ENCODE measurements at places on chromosomes 3 and 15.

DNA sequence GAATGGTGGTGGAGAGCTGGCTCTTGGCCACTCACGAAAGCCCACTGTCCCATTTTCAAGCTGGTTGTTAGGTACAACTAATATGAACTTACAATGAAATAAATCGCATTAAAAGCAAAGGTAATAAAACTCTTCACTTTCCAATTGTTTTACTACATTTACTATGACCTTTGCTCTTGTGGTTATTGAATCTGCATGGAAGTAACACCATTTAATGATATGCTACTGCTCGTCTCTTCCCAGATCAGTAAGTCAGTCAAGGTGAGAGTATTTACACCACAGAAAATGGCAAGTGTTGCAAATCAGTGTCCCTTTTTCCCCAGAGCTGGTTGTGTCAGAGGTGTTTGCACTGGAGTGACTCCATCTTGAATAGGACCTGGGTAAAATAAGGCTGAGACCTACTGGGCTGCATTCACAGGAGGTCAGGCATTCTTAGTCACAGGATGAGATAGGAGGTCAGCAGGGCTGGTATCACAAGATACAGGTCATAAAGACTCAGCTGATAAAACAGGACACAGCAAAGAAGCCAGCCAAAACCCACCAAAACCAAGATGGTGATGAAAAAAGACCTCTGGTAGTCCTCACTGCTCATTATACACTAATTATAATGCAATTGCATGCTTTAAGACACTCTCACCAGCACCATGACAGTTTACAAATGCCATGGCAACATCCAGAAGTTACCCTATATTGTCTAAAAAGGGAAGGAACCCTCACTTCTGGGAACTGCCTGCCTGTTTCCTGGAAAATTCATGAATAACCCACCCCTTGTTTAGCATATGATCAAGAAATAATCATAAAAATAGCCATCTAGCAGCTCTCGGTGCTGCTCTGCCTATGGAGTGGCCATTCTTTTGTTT is 57.6 kb downstream of the FRMD4B start:
- DNase-seq, result no peak

DNA sequence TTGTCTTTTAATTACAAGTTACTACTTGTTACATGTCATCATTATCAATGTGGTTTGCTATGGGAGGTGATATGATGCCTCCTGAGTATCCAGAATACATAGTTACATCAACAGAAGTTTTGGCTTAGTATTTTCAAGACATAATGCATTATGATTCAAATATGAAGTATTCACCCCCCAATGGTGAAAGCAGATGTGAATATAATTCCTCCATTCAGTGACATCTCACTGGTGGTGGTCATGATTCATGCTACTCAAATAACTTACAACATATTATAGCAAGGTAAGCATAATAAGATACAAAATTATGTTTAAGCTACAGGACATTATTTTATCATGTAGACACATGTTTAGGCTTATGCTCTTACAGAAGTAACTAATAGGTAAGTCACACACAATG is 34.9 kb upstream of the TTBK2 start:
- DNase-seq, result peak; percentile 64

- DNase-seq, result no peak
These were observed 21.0 kb upstream of the NFKBIZ start for GRCh38 chr3:101828276-101828675.

- no peak for DNase-seq
These were observed 302.1 kb downstream of the TLE3 start for GRCh38 chr15:69795601-69796000.

DNA sequence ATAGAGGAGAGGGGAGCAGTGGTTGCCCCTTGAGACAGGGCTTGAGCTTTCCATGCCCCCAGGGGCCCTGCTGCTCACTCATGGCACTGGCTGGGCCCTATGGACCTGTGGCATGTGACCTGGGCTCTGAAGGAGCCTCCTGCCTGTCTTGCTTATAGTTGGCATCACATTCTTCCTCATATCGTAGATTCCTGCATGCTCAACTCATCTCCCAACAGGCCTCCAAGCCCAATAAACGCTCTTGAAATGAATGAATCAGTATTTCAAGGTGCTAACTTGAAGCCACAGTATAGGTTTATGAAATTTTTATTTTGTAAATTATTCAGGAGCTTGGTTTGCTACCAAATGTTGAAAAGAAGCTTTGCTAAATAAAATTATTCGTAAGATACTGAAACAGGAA is 93.3 kb upstream of the SLC7A14 start:
- no peak for DNase-seq

DNA sequence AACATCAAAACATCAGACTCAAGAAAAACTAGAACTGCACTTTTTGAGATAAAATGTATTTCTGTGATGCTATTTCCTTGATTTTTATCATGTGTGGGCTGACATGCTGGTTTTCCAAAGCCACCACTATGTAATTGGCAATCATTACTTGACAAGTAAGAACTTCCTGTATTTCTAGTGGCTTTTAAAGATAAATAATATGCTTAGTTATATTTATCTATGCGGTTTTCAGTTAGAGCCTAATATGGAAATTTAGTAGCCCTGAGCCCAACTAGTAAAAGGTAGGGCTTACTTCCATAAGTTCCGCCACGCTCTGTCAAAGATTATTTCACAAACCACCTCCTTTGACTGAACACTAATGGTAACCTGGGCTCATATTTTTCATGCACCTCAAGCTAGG is 91.6 kb downstream of the PPARG start:
- DNase-seq, result no peak

DNA sequence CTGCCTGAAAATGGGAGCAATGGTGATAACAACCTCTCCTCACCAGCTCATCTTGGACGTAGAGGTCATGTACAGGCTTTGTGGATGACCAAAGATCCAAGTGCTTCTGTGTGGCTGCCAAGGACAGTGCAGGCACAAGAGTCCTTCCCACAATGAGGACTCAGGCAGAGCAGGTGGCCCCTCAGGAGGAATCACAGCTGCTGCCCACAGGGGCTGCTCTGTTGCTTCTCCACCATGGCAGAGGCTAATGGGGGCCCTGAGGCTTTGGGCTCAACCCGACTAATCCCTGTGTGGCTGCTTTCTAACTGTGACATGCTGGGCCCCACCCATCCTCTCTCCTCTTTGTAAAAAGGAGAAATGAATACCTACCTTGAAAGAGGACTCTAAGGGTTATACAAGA is 58.1 kb upstream of the MRPS22 start:
- no peak for DNase-seq

DNA sequence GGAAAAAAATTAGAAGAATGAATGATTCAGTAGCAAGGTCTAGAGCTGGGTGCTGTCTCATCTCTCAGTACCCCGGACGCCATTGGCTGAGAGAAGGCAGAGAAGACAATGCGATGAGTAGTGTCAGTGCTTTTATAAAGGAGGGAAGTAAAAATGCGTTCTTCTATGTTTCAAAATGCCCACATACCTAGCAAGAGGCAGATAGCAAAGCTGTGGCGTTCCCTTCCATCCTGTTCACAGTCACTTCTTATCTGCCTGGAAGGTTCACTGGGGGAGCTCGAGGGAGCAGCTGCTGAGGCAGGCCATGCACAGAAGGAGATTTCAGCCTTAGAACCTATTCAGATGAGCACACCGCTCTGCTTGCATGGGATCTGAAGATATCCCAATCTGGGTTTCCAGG is 234.0 kb downstream of the RPLP1 start:
- DNase-seq, result no peak

- no peak for DNase-seq
These were observed 705 bp downstream of the DLL4 start for GRCh38 chr15:40929660-40930429.

GRCh38 chr15:66611257-66612053 is 45.7 kb upstream of the LCTL start:
- DNase-seq, result no peak

GRCh38 chr3:172226831-172227230 is 187.5 kb downstream of the FNDC3B start:
- no peak for DNase-seq

DNA sequence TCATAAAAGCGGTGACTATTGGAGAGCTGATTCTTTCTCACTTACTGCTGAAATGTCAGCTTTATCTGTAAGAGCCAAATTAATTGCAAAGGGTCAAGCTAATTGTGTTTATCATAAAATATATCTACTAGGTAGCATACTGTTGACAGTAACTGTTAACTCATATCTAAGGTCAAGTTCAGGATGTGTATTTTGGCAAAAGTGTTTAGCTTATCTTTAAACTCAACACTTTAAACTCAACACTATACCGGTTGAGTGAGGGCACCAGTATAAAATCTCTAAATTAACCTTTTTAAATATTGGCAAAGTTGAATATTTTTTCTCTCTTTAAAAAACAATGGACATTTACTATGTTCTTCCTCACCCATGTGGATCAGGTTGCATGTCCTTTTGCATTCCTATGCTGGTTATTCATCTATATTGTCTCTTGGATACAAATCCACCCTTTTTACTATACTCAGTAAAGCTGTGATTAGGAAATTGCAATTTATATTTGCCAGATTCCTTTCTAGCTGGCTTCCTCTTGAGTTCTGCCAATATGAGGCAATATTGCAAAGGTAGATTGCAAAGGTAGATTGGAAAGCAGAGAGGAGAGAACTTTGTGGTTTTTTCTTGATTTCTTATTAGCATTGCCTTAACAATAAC is 344.6 kb upstream of the DCBLD2 start:
- DNase-seq, result peak; percentile 34

- DNase-seq, result no peak
These were observed 199.7 kb downstream of the CHL1 start for GRCh38 chr3:396293-396692.
